ENCODE measurements at places on chromosomes 12 and 14. TPM values are rescaled to one million over a fixed set of nuclear protein-coding genes. Genes with fewer than 3 reads are reported as not detected.

Gene SRSF9
- polyA plus RNA-seq = 80.0 TPM

Gene PPM1H
- polyA plus RNA-seq = 1.4 TPM

Gene HIF1A
- polyA plus RNA-seq = 64.2 TPM

Gene ALG10
- polyA plus RNA-seq = 1.9 TPM

Gene GLIPR1L1
- polyA plus RNA-seq = not detected

Gene B4GALNT1
- polyA plus RNA-seq = 2.7 TPM

Gene ALG10B
- polyA plus RNA-seq = 2.3 TPM
